ENCODE measurements at places on chromosomes 16 and 17.

DNA sequence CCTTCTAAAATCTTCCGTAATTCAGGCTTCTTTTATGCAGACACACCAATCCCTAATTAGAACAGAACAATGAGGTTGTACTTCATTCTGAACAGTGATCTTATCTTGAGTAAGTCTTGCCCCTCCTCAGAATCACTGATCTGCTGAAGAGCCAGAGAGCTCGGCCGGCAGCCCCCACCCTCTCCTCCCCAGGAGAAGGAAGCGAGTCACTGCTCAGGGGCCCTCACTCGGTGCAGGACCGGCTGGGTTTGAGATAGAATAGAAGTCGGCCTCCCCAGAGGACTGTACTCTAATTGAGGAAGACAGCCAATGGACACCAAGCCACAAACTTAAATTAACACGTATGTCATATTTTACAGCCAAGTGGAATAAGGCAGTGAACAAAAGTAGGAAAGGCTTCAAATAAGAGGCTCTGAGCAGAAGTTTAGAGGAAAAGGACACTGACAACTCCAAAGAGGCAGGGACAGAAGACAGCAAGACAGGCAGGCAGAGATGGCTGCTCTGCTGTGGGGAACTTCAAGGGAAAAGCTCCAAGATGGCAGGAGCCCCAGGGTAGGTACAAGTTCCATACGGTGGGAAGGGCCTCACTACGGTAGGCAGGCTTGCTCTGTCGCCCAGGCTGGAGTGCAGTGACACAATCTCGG, 18.6 kb downstream of the CREBBP start:
- no peak for DNase-seq

DNA sequence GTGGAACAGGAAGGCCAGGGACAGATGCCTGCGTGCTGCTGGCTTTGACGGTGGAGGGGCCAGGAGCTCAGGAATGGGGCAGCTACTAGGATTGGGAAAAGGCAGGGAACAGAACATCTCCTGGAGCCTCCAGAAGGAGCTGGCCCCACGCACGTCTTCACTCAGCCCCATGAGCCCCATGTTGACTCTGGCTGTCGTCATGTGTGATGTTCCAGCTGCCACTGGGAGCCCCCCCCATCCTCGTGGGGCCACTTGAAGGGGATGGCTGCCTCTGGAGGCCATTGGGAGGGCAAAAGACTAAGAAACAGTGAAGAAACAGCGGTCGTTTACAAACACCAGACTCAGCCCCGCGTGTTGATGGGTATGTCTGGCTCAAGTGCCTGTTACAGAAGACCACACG, 18.5 kb upstream of the APRT start:
- no peak for DNase-seq

DNA sequence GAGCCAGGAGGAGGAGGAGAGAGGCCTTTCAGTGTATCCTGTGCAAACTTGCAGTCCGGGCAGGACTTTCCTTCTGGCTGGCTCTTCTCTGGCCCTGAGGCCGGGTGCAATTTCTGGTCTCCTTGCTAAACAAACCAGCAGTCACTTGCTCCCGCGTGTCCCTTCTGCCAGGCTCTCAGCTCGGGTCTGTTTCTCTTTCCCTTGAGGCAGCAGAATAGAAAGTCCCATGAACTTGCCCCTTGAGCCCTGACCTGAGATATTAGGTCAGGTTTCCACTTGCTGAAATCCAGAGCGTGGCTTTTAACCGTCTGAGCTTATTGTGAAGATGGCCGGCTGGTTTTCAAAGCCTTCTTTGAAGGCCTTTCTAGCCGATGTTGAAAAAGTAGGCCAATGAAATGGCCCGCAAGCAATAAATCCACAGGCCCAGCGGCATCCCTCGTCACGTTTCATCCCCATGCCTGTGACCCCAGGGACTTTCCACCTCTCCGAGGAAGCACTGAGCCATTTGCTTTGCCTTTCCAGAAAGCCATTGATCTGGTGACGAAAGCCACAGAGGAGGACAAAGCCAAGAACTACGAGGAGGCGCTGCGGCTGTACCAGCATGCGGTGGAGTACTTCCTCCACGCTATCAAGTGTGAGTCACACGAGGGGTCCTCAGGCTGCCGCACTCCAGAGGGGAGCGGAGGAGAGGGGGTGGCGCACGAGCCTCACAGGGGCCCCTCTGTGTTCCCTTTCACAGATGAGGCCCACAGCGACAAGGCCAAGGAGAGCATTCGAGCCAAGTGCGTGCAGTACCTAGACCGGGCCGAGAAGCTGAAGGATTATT, 4.5 kb downstream of the VPS4A start:
- no peak for DNase-seq

DNA sequence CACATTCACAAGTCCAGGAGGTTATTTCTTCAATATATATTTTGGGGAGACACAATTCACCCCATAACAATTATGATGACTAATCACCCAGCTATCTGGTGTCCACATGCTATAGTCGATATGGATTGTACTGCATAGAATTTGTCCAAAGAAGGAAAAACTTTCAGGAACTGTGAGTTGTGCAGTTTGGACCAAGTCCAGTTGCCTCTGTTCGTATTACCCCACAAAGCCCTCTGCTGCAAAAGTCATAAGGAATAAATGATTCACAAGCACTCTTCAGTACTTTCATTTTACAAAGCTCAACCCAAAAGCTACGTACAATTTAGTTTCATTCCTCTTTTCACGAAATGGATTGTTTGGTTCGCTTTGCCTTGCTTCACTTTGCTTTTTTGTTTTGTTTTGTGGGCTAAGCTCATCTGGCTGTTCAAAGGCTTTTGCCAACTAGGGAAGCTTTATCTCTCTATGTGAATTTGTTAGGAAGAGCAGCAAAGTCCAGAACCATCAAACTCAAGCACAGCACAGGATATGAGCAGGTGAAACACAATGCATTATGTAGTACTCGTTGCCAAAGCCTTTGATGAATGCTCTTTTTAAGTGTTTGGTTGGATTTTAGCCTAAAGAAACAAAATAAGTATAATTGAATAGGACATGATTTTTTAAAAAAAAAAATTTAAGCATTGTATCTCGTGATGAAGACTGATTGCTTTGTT, 98.6 kb downstream of the ZNF18 start:
- DNase-seq, result no peak

DNA sequence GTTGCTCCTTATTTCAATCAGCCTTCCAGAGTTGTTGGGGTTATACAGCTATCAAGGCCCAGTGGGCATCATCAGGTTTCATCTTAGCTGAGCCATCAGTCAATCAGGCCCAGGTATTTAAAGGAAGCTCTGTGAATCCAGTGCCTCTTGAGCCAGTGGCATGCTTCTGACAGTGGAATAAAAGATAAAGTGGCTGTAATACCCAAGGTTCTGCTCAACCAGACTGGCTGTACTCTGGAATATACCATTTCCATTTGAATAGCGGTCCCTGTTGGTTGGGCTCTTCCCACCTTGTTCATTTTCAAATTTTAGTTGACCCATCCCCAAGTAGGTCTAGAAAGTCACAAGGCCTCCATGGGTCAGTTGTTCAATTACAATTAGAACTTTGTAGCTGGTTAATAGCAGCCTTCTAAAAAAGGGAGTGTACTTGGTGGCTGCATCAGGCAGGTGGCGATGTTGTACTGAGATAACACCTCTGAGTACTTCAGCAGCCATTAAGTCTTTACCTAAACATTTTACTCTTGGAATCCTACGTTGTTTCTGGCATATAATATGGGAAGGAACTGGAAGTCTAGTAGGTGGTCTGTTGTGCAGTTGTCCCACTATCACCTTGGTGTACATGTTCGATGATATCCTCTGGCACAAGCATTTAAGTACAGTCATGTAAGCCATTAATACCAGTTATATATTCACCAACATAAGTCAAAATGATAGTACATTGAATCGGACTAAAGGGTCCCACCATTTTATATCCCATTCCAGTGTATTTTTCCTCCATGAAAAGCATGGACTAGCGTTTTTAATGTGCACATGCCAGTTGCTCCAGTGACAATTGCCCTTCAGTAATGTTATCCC, 294.1 kb downstream of the BCAS3 start:
- DNase-seq, result peak; percentile 47

DNA sequence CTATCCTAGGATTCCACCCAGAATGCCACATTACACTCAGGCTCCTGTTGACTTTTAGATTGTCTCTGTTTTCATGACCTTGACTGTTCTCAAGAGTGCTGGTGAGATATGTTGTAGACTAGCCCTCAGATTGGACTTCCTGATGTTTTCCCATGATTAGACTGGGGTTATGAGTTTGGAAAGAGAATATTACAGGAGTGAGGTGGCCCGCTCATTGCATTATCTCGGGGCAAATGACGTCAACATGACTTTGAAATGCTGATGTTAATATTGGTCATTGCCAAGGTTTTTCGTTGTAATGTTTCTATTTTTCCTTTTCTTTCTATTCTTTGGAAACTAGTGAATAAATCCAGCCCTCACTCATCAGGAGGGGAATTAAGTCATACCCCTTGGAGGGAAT, 355.7 kb upstream of the MON1B start:
- no peak for DNase-seq

GRCh38 chr17:16027708-16028584, 28.3 kb downstream of the TTC19 start:
- DNase-seq, result peak; percentile 50

GRCh38 chr17:5640726-5641125, 56.4 kb upstream of the NLRP1 start:
- no peak for DNase-seq

- DNase-seq, result peak; percentile 47
These were observed 57.2 kb upstream of the ALOX12 start for GRCh38 chr17:6938637-6939036.

DNA sequence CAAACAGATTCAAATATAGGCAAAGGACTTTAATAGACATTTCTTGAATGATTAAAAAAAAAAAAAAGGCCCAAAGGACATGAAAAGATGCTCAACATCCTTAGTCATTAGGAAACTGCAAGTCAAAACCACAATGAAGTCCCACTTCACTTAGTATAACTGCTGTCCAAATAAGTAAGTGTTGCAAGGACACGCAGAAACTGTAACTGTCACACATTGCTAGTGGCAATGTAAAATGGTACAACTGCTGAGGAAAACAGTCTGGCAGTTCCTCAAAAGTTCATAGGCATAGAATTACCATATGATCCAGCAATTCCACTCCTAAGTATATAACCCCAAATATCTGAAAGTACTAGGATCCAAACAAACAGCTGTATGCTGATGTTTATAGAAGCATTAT, 112.7 kb downstream of the BRIP1 start:
- peak; percentile 45 for DNase-seq

DNA sequence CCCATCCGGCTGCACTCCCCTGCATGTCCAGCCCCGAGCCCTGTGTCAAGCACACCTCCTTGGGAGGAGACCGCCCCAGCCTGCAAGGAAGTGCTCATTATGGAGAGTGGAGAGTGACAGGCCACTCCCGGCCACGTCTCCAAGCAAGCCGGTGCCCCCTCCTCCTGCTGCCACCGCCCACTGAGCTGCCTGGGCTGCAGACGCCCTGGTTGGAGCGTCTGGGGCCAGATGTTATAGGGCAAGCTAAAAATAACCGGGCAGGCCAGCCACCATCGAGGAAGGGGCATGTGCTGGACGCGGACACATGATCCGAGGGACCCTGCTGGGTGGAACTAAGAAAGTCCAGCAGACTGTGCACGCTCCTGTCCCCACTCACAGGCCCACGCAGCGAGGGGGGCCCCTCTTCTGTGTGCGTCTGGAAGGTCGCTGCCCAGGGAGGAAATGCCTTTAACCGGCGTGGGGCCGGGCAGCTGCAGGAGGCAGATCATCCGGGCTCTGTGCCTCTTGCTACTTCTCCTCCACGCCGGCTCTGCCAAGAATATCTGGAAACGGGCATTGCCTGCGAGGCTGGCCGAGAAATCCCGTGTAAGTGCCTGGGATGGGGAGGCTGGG, at the start of gene WFDC1:
Gene WFDC1, plus strand, starts transcription at position 348 of the 612 bp plus-strand sequence. Its CDS starts 94 bp downstream, at position 442.
- DNase-seq, result no peak

DNA sequence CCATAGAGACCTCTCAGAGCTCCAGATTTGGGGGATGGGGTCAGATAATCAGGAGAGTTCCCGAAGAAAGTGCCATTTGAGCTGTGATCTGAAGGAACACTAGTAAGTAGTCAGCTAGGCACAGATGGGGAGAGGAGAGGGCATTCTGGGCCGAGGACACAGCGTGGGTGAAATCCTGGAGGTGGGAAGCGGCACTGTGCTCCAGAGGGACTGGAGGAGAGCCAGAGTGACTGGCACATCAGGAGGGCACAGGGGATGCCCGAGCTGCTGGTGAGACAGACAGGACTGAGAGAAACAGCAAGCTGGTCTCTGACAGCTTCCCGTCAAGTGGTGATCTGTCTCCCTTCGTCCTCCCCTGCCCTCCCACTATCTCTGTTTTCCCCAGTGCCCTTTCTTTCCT, 40.6 kb downstream of the KNOP1 start:
- DNase-seq, result no peak

- DNase-seq, result peak; percentile 78
These were observed 117.0 kb downstream of the RAB11FIP4 start for GRCh38 chr17:31508288-31509094.

- DNase-seq, result peak; percentile 80
These were observed 496 bp downstream of the EZH1 start for GRCh38 chr17:42744283-42744805.

DNA sequence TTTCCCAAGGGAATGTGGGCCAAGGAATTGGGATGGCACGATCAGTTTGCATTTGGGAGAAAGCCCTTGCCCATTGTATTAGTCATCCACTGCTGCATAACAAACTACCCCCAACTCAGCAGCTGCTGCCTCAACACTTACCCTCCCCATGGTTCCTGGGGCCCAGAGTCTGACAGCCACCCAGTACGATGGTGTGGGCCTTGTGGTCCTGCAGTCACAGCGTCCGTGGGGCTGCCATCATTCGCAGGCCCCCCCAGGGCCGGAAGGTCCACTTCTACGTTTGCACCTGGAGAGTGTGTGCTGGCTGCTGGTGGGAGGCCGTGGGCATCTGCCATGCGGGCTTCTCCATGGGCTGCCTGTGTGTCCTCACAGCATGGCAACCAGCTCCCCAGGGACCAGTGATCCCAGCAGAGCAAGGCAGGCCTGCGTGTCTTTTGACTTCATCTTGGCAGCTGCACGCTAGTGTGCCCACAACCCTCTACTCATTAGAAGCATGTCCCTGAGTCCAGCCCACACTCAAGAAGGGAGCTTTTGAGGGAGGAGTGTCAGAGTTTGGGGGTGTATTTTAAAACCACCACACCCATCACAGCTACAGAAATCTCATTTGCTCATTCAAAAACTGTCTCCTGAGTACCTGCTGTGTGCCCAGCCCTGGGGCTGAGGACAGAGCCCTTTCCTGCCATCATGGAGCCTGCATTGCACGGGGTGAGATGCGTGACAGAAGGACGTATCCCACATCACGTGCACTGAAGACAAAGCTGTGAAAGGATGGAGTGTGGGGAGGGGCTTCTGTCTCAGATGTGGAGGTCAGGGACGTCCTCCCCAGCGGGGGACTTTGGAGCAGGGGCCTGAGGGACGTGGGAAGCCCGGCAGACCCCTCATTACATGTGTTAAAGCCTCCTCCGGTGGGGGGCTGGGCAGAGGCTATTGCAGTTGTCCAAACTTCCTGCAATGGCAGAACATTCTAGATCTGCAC, 185.0 kb upstream of the ZNF469 start:
- no peak for DNase-seq

GRCh38 chr17:49667854-49668253, 10.0 kb downstream of the SPOP start:
- DNase-seq, result no peak

GRCh38 chr16:3509470-3509928, 8.7 kb downstream of the CLUAP1 start:
- DNase-seq, result no peak

GRCh38 chr17:40086150-40087044, 14.0 kb downstream of the NR1D1 start:
- DNase-seq, result peak; percentile 85

All from GM13976 (cell line).